ENCODE measurements at places on chromosomes 5 and 9.

- peak; percentile 49 for DNase-seq
These were observed 36.7 kb upstream of the CTNNA1 start for GRCh38 chr5:138716456-138716924.

- DNase-seq, result no peak
These were observed 557 bp upstream of the IL3 start for GRCh38 chr5:132059696-132060500.

- DNase-seq, result no peak
These were observed 155.2 kb upstream of the ISL1 start for GRCh38 chr5:51227963-51228470.

GRCh38 chr5:103177543-103177942 lies 57.4 kb downstream of the PPIP5K2 start:
- no peak for DNase-seq

- no peak for DNase-seq
These were observed 480.6 kb upstream of the DAB2 start for GRCh38 chr5:39905356-39905755.

DNA sequence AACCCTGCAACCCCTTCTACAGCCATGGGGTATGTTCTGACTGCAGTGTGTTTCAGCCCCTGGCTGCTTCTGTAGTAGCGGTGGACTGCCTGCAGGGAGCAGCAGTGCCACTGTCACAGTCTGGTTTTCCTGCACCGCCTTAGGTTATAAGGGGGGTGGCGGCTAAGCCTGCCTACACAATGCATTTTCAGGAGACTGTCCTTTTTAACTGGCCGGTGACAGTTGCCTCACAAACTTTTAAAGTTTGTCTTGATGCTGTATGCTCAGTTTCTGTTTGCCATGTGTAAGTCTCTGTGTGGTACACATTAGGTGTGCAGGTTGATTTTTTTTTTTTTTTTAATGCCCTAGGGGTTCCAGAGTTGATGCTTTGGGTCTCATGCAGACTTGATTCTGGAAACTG lies 53.0 kb downstream of the NUP214 start:
- peak; percentile 40 for DNase-seq

All from A172 (cell line).